ENCODE measurements at places on chromosomes 3 and 15.

DNA sequence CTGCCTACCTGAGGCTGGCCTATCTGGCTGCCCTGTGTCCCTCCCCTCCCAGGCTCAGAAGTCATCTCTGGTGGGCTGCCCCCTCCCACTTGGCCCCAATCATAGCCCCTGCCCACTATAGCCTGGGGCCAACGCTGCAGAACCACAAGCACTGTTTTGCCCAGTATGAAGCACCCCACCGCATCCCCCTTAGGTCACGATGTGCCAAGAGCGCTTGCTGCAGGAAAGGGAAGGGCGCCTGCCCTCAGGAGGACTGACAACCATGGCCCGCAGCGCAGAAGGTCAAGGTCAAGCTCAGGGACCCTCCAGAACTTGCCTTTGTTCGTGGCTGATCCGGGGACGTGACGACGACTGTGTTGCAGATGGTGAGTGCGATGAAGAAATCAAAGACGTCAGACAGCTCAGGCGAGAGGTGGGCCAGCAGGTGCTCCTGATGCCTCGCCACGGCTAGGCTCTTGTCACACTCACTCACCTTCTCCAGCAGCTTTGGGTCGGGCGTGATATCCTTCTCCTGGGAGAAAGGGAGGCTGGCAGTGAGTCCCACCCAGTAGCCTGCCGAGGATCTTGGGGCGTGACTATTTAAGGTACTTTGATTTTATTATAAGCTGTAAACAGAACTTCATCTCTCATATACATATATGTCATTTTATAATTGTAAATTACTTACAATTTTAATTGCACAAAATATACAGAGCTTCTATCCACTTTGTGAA is 146.6 kb downstream of the ATP10A start:
- no peak for DNase-seq

GRCh38 chr15:34620814-34621213 is 37.4 kb upstream of the GOLGA8B start:
- no peak for DNase-seq

GRCh38 chr3:149673393-149673792 is 15.6 kb upstream of the WWTR1 start:
- DNase-seq = no peak

- no peak for DNase-seq
Observed at GRCh38 chr3:159074756-159075701, 273.2 kb downstream of the MFSD1 start.

All from activated CD4-positive, alpha-beta T cell treated with anti-CD3 and anti-CD28 coated beads, Interleukin-2, Interleukin-4, amounts not matched to agents 100 ng/mL and 50 ng/mL, durations not matched to agents 16 hours and 8 hours (primary cell).